ENCODE measurements at places on chromosomes 1 and 21. TPM values are rescaled to one million over a fixed set of nuclear protein-coding genes. Genes with fewer than 3 reads are reported as not detected.

- no peak overlapping the region for H3K27ac ChIP-seq
- DNase-seq: no peak
- H3K36me3 ChIP-seq: no peaks in the 10 kb centered on the region
- no peaks in the 10 kb centered on the region for H3K27me3 ChIP-seq
These were observed 133.1 kb upstream of the C1orf174 start for GRCh38 chr1:4033129-4033676.

DNA sequence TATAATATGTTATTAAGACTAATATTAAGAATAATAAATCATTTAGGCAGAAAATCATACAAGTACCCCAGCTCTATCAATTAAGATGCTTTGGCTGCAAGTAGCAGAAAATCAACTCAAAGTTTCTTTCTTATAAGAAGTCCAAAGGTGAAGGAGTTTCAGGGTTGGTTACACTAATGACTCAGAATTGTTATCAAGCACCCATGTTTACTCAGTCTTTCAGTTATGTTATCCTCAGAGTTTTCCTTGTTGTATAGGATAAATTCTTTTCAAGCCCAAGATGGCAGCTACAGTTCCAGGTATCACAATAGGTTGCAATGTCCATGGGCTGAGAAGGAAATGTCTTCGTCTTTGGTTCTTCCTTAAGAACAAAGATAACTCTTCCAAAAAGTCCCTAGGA lies 163.6 kb downstream of the TNFSF18 start:
- DNase-seq: no peak
- no peak overlapping the region for H3K27ac ChIP-seq
- no peaks in the 10 kb centered on the region for H3K36me3 ChIP-seq
- H3K27me3 ChIP-seq: no peaks in the 10 kb centered on the region
- no peak overlapping the region for H3K4me3 ChIP-seq

GRCh38 chr1:50189369-50189768 lies 80.6 kb downstream of the ELAVL4 start:
- H3K4me3 ChIP-seq: no peak overlapping the region
- no peaks in the 10 kb centered on the region for H3K4me1 ChIP-seq
- H3K36me3 ChIP-seq: no peaks in the 10 kb centered on the region
- no peaks in the 10 kb centered on the region for H3K27me3 ChIP-seq
- no peak for DNase-seq
- H3K27ac ChIP-seq: no peak overlapping the region

DNA sequence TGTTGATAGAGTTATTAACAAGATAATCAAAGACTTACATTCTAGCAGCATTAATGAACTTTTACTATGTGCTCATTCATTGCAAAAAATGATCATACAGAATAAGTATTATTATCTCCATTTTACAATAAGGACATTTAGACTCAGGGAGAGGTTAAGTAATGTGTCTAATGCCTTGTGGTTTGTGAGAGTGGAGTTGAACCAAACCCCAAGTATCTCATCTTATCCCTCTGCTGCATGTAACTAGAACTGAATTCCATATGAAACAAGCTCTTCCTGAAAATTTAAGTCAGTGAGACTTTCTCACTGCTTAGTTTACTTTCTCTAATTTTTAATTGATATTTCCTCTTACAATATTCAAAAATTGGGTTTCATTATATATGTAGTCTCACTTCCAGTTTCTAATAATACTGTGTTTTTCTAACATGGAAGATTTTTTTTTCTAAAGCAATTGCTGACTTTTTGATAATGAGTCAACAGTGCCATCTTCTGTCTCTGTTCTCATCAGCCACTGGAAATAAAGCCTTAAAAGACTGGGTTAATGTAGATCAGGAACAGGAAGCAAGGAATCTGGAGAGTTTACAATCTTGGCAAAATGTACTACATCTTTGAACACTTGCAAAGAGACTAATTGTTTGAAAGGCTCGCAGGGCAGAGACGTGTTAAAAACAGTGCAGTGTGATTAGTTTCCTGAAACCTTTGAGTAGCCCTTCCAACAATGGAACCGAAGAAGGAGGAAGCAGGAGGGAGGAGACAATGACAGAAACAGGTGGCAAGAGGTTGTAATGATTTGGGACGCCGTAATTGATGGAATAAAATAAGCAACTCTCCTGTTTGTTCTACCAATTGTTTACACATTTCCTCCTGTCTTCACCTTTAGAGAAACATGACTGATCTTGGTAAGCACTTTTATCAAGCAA lies 567.6 kb downstream of the MRPL39 start:
- no peak for DNase-seq
- no peak overlapping the region for H3K4me3 ChIP-seq
- no peaks in the 10 kb centered on the region for H3K36me3 ChIP-seq
- no peaks in the 10 kb centered on the region for H3K4me1 ChIP-seq
- no peak overlapping the region for H3K27ac ChIP-seq
- H3K27me3 ChIP-seq: no peaks in the 10 kb centered on the region

Gene ANKRD45
- total RNA-seq: not detected

Gene FNDC5
- total RNA-seq: not detected

Gene PCAT6
- not detected for total RNA-seq
